Mucosa of descending colon (tissue), 3 donors: ENCODE measurements at places on chromosomes 7 and 10. TPM values are rescaled to one million over a fixed set of nuclear protein-coding genes. Genes with fewer than 3 reads are reported as not detected.

DNA sequence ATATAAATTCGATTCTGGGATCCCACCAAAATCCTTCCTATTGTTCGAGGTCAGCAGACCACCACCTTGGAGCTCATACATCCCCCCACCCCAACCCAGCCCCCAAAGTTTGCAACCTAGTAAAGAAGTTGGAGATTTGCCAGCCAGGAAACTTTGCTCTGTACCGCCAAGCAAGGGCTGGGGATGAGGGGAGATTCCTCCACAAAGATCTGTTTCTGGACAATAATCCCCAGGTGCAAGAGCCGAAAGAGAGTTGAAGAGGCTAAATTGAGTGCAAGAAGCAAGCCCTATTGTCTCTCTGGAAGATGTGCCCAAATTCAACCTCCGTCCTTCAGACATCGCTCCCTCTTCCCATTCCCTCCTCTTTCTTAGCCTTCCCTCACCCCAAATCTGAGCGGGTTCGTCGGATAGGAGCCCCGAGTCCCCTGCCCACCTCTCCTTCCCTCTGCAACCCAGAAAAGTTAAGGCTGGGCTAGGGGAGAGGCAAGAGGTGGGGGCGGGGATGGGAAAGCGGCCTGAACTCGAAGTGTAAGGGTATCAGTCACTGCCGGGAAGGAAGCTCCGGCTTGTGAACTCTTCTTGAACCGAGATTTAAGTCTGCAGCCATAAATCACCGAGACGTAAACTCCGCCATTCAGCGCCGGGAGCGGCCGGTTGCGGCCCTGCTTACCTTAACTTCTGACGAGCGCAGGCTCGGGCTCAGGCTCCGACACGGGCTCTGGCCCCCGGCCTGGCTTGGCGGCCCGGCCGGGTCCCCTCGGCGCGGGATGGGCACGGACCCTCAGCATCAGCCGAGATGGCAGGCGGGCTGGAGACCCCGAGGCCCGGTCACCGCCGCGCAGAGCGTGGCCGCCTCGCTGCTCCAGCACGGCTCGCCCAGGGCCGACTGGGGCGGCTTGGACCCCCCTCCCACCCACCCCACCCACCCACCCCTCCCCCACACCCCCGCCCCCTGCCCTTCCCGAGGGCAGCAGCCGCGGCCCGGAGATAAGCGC, 10.8 kb upstream of the HOXA2 start:
- peak; percentile 82 for DNase-seq

DNA sequence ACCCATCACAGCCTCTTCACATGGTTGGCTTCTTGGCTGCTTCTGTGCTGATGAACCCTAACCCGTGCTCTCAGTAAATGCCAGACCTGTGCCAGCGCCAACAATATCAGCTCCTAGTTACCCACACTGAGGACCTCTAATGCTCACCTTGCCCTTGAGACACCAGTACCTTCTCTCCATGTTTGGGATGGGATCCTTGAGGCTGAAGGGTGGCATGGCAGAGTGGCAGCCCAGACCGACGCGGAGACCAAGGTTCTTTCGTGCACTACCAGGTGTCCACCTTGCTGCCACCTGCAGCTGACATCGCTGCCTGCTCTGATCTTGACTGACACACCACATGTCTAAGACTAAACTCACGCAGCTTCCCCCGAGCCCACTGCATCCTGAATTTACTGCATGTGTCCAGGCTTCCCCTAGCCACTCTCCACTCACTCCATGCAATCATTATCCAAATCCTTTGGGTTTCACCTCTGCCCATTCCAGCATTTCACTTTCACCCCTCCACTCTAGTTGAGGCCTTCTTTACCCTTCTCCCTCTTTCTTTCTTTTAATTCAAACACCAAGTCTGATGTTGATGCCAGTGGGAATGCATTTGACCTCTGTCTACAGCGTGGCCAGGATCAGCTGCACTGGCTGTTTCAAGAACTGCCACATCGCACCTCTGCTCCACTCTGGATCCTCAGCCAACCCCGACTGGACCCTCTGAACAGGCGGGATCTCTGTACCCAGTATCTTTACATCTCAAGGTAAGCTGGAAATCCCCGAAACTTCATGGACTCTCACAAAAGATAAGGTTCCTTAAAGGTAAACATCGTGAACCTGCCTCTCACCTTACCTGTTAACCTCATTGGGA, 294.9 kb downstream of the GLRX3 start:
- no peak for DNase-seq

DNA sequence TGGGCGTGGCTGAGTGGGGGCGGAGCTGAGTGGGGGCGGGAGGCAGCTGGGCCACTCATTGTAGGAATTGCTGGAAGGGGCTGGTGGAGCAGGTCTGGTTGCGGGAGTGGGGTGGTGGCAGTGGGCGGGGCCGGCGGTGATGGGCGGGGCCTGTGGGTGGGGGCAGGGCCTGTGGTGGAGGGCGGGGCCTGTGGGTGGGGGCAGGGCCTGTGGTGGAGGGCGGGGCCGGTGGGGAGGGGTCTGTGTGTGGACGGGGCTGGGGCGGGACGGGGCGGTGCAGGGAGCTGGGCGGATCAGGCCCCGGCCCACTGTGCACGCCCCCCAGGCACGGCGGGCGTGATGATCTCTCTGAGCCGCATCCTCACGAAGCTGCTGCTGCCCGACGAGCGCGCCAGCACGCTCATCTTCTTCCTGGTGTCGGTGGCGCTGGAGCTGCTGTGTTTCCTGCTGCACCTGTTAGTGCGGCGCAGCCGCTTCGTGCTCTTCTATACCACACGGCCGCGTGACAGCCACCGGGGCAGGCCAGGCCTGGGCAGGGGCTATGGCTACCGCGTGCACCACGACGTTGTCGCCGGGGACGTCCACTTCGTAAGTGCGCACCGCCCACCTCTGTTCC, 14.0 kb downstream of the SLC29A4 start:
- peak; percentile 27 for DNase-seq

Gene ANKRD61
- total RNA-seq: not detected

DNA sequence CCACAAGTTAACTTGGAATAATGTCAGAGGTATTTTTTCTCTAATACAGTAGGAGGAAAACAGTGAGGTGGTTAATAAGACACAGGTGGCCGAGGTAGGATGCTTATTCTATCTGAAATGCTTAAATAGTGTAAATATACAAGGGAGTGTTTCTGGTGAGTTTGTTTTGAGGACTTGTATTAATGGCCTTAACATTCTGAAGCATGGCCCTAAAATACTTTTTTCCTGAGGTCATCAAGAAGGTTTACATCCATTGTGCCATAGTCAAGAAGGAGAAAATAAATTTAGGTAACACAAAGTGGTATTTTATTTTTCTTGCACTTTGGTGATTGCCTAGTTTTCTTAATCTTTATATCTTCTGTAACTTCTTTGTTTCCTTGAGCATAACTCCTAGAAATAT, 18.8 kb downstream of the GNAI1 start:
- no peak for DNase-seq

Gene ASB10
- not detected for total RNA-seq

Gene LRGUK
- total RNA-seq: 0.47 TPM

Gene HOXA7
- total RNA-seq: 29.8 TPM

- no peak for DNase-seq
Measured at GRCh38 chr7:30180718-30181117, 45.9 kb downstream of the MTURN start.

- no peak for DNase-seq
Measured at GRCh38 chr10:110735620-110736027, 91.5 kb downstream of the RBM20 start.

DNA sequence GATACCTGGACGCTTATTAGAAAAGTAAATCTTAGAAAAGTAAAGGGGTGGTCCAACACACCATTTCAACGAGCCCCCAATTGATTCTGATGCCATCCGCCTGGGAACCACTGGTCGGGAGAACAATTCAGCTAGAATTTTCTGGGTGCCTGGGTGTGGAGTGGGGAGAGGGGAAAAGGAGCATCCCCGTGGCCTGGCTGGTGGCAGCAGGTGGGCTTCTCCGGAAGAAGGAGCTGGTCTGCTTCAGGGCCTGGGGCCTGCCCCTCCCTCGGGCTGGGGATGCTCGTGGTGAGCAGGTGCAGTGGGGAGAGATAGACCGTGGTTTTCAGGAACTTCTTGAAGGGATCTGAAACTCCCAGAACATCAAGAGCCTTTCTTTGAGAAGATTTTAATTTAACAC, 39.9 kb upstream of the DUSP5 start:
- DNase-seq: no peak

- DNase-seq: no peak
Measured at GRCh38 chr7:42614636-42615035, 297.2 kb downstream of the C7orf25 start.

DNA sequence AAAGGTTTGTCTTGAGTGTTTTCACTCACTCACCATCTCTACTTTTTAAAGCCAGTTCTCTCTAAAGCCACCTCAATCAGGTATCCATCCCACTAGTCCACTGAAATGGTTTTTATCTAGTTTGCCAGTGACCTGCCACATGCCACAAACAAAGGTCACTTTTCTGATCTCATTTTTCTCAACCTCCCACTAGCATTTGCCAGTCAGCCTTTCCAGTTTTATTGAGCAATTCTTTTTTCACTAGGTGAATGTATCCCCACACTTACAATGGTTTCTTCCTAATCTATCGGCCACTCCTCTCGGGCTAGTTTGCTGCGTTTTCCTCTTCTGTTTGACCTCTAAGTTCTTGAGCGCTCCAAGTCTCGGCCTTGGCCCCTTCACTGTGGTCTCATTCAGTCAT, 44.9 kb upstream of the ARL4A start:
- no peak for DNase-seq

Gene CLIP2
- total RNA-seq: 67.1 TPM

Gene CAV1
- 248 TPM for total RNA-seq
